ENCODE measurements at places on chromosomes 2 and 18.

- peak; percentile 29 for DNase-seq
Measured at GRCh38 chr2:130371723-130372054, 15.8 kb downstream of the PTPN18 start.

DNA sequence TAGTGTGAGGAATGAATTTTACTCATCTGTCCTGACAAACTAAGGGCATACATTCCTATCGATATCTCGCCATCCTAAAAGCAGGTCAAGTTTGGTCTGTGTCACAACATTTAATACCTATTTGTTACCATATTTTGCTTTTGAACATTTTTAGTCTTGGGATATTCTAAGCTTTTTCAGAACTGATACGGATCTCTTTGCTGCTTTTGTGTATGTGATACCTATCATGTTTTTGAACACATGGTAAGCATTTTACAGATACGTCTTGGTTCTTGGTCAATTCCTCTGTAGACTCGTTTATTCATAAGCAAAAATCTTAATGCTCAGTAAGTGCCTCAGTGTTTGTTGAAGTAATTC lies 592 bp downstream of the ZNF397 start:
- no peak for DNase-seq

DNA sequence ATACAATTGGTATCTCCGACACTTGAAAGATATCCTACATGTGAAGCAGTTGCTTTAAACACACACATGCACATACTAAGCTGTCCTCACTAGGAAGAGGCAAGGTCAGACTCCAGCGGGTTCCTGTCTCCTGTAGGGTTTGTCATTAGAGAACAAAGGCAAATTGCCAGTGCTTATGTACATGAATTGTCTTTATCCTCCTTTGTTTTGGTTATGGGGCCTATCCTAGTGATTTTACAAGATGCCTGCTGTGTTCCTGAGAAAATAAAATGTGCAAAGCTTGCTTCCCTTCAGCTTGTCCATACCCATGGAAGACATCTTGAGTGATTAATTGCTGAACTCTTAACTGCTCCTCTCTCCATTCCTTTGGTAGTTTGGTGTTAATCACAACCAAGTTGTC lies 86.7 kb upstream of the SLC39A10 start:
- no peak for DNase-seq

DNA sequence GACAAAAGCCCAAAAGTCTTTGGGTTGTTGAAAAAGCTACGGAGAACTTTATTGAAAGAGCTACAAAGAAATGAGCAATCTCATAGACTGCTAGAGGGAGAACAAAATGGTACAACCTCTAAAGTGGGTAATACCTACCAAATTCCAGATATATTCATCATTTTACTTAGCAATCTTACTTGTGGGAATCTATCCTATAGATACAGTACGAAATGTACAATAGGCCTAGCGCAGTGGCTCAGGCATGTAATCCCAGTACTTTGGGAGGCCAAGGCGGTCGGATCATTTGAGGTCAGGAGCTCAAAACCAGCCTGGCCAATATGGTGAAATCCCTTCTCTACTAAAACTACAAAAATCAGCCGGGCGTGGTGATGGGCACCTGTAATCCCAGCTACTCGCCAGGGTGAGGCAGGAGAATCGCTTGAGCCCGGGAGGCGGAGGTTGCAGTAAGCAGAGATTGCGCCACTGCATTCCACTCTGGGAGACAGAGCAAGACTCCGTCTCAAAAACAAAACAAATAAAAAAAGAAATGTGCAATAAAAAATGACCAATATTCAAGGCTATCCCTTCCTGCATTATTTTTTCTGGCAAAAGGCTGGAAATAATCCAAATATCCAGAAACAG lies 10.1 kb downstream of the EXOC6B start:
- DNase-seq = no peak

DNA sequence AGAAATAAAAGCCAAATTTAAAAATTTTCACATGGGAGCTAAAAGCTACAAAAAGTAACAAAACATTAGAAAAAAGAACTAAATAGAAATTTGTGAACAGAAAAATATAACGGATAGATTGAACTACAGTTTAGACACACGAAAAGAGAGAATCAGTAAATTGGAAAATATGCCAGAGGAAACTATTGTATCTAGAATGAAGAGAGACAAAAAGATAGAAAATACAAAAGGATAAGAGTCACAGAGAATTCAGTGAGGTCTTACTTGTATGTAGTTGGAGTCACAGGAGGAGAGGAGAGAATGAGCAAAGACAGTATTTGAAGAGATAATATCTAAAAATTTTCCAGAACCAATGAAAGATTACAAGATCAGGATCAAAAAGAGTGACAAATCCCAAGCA lies 11.3 kb upstream of the MCFD2 start:
- DNase-seq = no peak

- DNase-seq = no peak
Measured at GRCh38 chr2:105087273-105087672, 49.4 kb downstream of the MRPS9 start.

GRCh38 chr2:166240387-166241313 lies 112.8 kb upstream of the SCN1A start:
- DNase-seq = no peak

GRCh38 chr2:189254268-189254883 lies 74.8 kb upstream of the COL5A2 start:
- DNase-seq = no peak

DNA sequence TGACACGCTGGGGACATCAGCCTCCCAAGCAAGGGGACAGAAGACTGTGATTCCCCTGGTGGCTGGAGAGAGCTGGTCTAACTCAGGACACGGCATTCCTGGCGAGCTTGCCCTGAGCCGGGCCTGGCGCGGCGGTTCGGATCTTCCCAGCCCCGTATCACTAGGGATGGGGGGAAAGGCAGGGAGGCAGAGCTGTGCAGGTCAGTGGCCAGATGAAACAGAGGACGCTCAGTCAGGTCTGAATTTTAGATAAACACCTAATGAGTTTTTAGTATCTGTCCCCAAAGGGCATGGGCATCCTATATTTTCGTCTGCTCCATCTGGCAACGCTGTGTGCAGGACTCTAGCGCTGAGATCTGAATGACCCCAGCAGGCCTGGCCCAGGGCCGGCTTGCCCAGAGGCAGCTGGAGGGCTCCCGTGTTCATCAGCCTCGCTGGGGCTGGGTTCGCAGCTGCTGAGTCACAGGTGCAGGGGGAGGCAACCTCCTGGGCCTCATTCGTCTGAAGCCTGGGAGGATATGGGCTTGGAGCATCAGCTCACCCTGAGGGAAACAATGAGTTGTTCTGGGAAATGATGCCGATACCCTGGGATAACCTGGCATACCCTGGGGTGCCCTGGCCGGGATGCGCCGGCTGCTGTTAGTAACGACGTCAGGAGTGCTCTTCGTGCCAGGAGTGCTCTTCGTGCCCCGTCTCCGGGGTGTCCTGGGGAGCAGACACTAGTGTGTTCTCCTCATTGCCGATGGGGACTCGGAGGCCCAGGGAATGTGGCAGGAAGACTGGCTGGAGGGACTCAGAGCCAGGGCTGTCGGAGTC lies 48.1 kb upstream of the HPCAL1 start:
- DNase-seq = no peak

DNA sequence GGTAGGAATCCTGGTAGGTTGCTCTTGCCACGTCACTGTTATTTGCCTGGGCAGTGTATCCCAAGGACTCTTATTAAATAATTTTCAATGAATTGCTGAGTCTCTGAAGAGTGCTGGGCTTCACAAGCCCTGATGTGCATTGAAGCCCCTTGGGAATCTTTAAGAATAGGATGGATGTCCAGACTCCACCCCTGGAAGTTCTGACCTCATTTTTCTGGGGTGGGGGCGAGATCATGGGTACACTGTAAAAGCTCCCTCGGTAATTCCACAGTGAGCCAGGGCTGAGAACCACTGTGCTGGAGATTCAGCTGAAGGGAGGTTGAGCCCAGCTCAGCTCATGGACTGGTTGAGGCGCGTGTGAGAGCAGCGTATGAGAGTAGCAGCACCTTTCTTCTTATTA lies 140.2 kb downstream of the PIEZO2 start:
- DNase-seq = no peak

DNA sequence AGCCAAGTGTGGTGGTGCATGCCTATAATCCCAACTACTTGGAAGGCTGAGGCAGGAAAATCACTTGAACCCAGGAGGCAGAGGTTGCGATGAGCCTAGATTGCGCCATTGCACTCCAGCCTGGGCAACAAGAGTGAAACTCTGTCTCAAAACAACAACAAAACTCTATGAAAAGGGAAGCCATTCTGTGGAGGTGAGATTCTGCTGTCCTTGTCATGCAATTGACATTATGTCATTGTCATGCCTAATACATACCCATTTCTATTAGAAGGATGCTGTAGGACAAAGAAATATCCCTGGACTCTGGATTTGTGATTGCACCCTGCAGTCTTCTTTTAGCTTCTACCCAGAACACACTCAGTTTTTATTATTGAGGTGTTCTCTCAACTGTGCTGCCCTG lies 8.6 kb downstream of the RASGRP3 start:
- no peak for DNase-seq

GRCh38 chr2:210112871-210113270 lies 58.3 kb downstream of the KANSL1L start:
- no peak for DNase-seq

GRCh38 chr2:187586011-187586641 lies 31.9 kb upstream of the TFPI start:
- DNase-seq = no peak

DNA sequence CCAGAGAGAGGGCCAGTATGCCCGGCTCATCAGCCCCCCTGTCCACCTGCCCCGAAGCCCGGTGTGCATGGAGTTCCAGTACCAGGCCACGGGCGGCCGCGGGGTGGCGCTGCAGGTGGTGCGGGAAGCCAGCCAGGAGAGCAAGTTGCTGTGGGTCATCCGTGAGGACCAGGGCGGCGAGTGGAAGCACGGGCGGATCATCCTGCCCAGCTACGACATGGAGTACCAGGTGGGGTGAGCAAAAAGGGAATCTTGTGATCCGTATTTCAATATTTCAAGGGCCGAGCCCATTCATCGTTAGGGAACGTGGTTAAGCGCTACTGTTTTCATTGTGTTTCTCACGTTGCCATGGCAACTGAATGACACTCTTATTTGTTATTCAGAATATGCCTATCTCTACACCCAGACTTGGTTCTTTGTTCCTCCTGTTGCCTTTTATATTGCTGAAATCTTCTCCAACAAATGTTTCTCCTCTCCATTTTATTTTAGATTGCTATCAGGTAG lies 81.5 kb downstream of the NRP2 start:
- peak; percentile 33 for DNase-seq

DNA sequence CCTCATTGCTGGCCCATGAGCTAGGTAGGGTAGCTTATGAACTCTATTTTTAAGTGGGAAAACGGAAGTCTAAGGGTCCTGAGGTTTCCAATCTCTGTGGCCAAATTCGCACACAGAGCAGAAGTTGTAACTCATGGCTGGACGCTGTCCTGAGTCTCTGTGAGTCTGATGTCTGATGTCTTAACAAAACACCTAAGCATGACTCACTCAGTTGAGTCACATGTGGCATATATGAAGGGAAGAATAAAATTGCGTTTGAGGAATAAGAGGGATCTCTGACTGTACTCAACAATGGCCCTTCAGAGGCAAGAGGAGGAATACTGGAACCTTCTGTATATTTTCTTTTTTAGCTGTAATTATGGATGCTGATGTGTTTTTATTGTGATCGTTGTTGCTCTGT lies 569.7 kb downstream of the RIT2 start:
- DNase-seq = no peak

DNA sequence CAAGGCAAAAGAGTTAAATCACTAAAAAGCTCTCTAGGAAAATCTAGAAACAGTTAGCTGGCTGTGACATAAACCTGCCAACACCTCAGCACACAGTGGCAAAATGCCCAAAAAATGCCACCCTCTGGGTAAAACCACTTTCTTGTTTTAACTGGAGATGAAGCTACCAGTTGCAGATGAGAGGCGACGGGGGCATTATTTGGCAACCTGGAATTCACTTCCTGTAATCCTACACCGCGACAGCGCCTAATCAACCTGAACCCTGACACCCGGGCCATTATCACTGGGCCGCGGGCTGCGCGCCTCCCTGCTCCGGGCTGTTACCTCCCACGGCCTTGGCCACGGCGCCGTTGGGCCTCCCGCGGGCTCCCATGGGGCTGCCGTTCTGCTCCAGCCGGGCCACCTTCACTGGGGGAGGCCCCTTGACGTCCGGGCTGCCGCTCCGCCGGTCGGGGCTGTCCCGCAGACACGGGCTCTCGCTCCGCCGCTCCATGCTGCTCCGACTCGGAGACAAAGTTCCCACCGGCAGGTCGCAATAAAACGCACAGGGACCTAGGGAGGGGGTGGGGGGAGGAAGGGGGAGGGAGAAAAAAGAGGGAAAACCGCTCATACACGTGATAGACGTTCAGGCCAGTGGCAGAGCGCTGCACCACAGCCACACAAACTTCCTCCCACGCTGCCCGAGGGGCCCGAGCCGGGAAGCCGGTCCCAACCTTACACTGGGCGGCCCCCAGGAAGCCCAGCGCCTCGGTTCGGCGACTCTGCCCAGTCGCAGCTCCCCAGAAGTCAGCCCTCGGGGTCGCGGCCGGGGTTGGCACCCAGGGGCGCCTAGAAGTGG lies 2.0 kb downstream of the SATB2 start:
- DNase-seq = no peak

DNA sequence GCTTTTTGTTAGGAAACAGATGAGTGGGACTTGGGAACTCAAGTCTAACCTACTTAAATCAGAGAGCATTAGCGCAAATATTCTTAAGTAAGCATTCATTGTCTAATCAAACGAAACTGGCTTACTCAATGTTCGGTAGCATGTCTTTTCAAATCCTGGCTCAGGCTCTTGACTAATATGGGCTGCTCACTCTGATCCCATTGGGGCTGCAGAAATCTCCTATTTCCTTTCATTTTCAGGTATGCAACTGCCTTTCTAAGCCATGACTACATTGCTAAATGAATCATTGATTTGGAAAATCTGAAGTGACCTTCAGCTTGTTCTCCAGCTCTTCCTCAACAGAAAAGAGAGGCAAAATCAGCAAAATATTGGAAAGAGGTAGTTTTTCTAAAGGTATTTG lies 2084.4 kb upstream of the PIK3C3 start:
- no peak for DNase-seq

- DNase-seq = no peak
Measured at GRCh38 chr2:181937473-181937872, 45.9 kb downstream of the ITPRID2 start.

GRCh38 chr2:98486374-98486981 lies 41.8 kb downstream of the INPP4A start:
- DNase-seq = no peak

GRCh38 chr18:2794159-2794558 lies 52.6 kb upstream of the EMILIN2 start:
- no peak for DNase-seq

DNA sequence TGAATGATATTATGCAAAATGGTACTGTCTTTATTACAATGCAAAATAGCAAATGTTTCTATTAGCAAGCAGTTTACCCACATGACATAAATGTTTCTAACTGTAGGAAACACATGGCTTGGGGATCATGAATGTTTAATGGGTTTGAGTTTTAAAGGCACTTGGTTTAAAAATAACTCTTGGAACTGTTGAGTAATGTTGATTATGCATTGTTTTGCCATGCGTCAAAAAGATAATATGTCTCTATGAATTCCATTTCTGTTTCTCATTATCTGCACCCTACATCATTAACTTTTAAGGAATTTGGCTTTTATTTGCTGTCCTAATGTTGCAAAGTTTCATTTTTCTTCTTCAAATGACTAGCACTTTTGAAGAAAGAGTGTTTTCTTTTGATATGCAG lies 1355.5 kb downstream of the SUCLG1 start:
- DNase-seq = no peak

All from stimulated activated CD4-positive, alpha-beta T cell treated with anti-CD3 and anti-CD28 coated beads, Interleukin-2, amount 100 ng/mL, for 24 hours (primary cell).